ENCODE measurements at places on chromosomes 7 and 10.

- DNase-seq: no peak
Observed at GRCh38 chr7:114375907-114376306, 38.7 kb upstream of the FOXP2 start.

DNA sequence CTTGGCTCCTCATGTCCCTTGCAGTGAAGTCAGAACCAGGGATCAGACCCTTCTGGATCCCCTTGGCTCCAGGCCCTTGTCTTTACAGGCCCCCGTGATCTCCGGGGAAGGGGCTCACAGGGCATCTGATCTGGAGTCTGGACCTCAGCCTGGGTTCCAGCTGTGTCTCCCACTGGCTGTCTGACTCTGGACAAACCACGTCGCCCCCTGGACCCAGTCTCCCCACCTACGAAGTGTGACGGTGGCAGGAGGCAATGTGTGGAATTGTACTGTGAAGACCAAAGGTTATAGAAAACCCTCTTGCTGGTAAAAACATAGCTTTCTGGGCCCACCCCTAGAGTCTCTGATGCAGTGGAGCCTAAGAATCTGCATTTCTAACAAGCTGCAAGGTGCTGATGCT lies 15.5 kb upstream of the C10orf71 start:
- DNase-seq: no peak

DNA sequence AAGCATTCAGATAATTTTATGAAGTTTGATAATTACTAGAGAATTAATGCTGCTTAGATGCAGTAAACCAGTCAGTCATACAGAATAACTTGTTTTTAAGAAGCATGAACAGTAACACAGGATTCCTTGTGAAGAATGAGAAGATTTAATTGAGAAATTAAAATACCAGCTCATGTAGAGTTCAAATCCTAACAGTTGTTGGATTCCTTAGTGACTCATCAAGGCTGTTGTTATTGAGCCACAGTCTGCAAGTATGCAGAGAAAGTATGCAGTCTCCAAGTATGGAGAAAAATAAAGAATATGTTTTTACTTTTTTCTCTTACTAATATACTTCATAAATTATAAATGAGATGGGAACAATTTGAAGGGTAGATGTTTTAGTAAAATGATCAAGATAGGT lies 30.2 kb upstream of the CYP26C1 start:
- DNase-seq: no peak

- no peak for DNase-seq
Observed at GRCh38 chr7:28128608-28129007, 52.0 kb downstream of the JAZF1 start.

DNA sequence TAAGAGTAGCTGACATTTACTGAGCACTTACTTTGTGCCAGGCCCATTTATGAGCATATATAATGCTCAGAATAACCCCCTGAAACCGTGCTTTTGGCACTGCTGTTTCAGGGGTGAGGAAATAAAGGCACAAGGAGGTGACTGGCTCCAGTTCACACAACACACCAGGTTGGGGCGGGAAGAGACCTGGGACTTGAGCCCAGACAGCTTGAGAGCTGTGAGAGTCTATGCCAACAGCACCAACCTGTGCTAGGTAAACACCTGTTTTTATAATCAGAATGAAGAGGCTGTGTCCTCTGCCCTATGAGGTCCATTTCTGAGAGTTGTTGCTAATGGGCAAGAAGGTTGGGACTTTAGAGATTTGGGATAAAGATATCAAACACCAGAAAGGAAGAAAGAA lies 8.8 kb upstream of the AZGP1 start:
- no peak for DNase-seq

DNA sequence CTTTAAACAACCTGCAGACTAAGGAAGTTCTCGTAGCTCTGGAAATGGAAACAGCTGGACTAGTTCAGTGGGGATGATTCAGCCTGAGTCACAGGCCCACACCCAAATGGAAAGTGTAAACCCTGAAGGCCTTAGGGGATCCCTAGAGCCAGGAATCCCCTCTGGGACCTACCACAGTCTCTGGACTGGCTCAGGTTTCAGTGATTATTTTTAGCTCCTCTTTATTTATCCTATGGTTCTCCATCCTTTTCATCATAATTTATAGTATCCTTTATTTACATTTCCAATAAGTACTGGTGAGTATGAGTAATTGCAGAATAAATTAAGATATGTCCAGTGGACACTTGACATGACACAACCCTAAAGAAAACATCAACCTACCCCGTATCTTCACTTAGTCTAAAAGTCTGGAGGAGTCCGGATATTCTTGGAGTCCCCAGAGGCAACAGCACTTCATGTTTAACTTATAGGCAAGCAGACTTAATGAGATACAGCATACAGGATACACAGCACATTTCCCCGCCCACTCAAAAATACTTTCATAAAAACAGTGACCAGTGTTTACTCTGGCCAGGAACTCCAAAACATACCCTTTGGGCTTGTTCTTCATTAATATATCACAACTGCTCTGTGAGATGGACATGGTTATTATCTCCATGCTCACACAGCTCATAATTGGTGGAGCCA lies 28.4 kb upstream of the SEMA3E start:
- no peak for DNase-seq

DNA sequence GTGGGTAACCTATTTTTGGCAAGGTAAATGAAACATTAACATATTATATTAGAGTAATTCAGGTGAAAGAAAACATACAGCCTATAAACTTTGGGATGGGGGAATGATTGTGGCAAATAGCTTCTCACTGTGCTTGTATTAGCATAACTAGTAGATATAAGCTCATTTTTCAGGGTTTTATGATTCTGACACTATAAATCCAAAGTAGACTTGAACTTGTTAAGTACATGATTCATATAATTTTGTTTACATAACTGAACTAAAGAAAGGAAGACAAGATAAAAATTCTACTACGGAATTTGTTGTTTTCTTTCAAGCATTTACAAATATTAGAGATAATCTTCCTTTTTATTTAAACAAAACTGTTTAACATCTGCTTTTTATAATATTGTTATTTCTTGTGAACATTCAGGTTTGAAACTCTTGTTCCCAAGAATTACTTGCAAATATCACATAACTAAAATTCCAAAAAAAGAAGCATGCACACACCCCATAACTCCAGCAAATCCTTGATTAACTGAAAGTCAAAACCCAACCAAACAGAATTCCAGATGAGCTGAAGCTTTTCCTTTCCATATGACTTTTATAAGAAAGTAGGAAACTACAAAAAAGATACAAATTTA lies 142.3 kb downstream of the JAZF1 start:
- no peak for DNase-seq

GRCh38 chr10:112532956-112533355 lies 85.9 kb downstream of the VTI1A start:
- DNase-seq: no peak

GRCh38 chr7:116354546-116355423 lies 144.4 kb downstream of the TES start:
- DNase-seq: no peak

DNA sequence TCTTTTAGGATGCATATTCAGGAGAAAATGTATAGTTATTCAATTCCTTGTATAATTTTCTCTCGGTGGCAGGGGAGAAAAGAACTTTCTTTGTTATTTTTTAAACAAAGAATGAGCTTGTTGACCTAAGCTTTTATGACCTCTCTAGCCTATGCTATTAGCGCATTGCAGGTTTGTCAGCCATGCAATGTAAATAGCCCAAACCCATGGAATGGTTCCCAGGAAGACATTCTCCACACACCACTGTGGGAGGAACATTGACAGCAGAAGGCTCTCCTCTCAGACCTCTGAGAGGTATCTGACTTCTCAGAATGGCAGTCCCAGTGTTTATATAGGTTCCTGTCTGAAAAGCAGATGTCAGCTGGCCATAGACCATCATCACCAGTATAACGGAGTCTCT lies 19.6 kb upstream of the AGBL3 start:
- DNase-seq: no peak

- no peak for DNase-seq
Observed at GRCh38 chr7:28528899-28529298, 116.6 kb downstream of the CREB5 start.

DNA sequence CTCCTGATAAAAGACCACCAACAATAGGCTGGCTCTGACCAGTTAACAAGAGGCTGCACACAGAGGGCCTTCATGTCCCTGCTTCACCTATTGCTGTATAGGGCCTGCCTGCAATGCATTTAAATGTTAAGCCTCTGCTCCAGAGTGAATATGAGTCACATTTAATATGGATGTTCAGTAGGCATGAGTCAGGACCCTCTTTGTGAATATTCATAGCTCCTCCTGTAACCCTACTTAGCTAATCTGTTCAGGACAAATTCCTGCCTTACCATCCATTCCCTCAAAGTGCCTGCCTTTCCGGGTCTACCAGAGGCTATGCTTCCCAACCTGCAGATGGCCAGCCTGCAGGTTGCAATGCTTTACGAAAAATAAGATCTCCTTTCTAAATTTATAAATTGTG lies 32.5 kb downstream of the ARHGAP22 start:
- no peak for DNase-seq

- no peak for DNase-seq
Observed at GRCh38 chr10:74932648-74933047, 106.2 kb downstream of the KAT6B start.

GRCh38 chr7:129469930-129470329 lies 32.4 kb upstream of the SMKR1 start:
- DNase-seq: no peak

DNA sequence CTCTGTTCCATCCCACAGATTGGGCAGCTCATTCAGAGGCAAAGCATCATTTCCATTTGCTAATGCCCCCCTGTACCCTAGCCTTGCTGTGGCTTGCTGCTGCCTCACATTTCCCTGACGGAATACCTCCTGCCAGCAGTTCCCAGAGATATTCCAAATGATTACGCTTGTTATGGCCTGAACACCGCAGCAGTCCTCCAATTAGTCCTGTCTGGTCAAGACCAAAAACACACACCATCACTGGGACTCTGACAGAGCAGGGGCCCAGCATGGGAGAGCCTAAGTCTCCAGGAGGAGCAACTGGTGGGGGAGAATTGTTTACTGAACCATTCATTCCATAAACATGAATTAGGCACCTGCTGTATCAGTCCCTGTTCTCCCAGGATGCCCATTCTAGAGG lies 6.1 kb downstream of the OGDHL start:
- DNase-seq: no peak

DNA sequence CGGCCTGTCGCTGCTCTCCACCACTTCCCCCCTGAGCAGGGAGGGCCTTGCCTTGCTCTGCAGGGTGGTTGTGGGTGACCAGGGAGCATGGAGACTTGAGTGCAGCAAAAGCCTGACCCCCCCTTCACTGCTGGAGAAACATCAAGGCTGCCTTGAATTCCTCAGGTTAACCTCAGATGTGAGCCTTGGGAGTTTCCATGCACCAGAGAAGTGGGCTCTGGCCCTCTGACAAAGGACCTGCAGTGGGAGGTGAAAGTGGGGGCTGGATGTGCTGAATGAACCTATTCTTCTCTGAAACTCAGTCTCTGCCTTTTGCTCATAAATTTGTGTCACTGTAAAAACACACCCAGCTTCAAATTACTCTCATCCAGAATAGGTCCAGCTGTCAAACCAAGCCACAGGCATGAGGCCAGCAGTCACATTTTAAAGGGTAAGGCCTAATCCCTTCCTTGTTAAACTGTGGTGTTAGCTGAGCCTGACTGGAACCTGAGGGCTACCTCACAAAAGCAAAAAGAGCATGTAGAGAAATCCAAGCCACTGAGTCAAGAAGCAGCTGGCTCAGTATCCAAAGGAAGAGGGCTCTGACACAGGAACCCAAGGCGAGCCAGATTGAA lies 356.8 kb downstream of the CCSER2 start:
- no peak for DNase-seq

DNA sequence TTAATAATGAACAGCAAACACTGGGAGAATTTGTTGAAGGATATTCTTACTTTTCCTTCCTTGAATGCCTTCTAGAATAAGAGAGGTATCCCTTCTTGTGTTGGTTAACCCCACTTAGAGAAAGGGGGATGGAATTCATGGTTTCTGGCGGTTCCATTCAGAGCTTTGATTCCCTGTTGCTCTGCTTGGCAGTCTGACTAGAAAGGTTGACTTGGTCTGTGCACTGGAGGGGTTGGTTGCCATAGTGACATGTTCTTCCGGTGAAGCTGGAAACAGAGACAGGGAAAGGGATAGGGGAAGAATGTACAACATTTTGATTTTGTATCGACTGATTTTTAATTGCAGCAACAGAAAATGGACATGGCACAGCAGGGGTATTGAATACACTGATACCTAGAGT lies 2.5 kb downstream of the TMEM178B start:
- no peak for DNase-seq

- DNase-seq: no peak
Observed at GRCh38 chr10:47008769-47009168, 97.5 kb downstream of the PTPN20 start.

- DNase-seq: no peak
Observed at GRCh38 chr10:124624466-124624865, 119.7 kb downstream of the FAM53B start.

DNA sequence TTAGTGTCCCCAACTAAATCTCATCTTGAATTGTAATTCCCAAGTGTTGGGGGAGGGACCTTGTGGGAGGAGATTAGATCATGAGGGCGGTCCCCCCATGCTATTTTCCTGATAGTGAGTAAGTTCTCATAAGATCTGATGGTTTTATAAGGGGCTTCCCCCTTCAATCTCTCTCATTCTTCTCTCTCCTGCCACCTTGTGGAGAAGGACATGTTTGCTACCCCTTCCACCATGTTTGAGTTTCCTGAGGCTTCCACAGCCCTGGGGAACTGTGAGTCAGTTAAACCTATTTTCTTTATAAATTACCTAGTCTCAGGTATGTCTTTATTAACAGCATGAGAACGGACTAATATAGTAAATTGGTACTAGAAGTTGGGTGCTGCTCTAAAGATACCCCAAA lies 365.6 kb downstream of the ANKRD7 start:
- no peak for DNase-seq

DNA sequence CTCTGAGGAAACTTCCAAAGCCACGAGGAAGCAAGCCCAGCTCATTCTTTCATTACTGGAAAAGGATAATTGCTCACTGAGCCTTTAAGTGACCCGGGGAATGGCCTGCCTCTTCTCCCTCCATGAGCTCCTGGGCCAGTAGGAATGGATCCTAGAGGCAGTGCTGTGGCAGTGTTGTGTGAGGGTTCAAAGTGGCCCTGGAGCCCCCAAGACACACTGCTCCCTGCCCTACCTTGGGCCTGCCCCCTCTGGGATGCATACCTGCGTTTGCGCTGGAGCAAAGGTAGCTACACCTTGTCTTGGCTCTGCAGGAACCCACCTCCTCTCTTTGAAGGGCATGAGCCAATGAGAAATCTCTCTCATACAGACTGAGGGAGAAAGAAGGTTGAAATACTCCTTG lies 115.8 kb upstream of the ANLN start:
- no peak for DNase-seq

DNA sequence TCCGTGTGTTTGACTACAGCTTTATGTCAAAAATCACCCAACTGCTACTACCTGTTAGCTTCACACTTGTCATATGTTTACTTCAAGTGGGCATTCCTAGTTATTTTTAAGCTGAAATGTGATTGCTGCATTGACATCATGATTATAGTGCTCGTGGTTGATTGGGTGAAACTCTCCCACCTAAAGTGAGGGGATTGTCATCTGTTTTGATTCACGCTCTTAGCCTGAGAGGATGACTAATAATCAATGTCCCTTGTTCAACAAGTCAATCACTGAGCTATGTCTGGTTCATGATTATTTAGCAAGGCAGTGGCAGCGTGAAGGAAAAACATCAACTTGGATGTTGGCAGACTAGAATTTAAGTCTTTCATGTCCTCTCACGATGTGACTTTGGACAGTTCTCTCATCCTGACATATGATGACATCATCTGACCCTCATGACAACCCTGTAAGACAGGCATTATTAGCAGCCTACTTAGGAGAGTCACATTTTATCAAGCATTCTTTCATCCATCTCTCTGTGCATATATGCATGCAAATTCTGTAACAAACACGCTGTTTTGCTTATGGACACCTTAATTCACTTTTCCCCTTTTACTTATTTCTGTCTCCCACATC lies 352.6 kb upstream of the ZMIZ1 start:
- DNase-seq: no peak

Measured in CD4-positive, alpha-beta T cell treated with Interleukin-2 at 100 ng/mL for 4 hours (primary cell).